ENCODE measurements at places on chromosomes 11 and 22.
A peak's percentile ranks its signal among the peaks of the same experiment; 100 is the strongest.

DNA sequence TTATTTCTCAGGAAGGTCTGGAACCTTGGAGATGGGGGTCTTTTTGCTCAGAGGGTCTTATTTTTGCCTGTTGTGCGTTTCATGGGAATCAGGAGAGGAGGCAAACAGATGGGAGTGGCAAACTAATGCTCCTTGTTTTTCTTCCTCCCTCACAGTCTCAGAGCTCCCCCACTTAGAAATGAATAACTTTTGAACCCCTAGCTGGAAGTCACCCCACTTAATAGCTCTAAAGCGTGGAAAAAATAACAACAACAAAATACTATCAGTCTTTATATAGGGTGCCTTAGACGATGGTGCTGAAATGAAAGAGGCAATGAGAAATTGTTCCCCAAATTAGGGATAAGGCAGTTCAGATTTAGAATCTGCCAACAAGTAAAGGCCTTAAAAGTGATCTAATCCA, 76.8 kb upstream of the BDNF start:
- DNase-seq = no peak

GRCh38 chr22:17429516-17429915, 60.3 kb downstream of the CECR2 start:
- DNase-seq = no peak

DNA sequence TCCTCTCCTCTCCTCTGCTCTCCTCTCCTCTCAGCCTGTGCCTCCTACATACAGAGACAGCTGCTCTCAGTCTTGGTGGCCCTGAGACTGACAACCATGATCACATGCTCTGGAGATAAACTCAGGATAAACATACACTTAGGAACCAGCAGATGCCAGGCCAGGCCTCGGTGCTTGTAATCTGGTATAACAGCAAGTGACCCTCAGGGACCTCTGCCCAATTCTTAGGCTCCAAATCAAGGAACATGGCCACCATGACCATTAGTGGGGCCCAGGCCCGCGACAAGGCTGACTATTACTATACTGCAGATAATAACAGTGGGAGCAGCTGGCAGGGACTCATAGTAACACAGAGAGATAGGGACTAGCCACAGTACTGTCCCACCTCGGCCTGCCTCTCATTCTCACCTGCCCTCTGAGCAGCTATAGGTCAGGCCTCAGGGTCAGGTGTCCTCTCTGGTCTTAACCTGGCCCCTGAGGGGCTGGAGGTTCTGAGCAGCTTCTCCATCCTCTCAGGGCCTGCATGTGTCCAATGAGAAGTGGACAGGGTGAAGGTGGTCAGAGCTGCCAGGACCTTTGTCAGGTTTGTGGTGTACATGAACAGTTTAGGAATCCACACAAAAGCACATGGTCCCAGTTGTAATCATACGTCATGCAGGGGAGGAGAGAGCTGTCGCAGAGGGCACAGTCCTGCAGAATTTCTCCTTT, 106.1 kb downstream of the GGTLC2 start:
- no peak for DNase-seq

DNA sequence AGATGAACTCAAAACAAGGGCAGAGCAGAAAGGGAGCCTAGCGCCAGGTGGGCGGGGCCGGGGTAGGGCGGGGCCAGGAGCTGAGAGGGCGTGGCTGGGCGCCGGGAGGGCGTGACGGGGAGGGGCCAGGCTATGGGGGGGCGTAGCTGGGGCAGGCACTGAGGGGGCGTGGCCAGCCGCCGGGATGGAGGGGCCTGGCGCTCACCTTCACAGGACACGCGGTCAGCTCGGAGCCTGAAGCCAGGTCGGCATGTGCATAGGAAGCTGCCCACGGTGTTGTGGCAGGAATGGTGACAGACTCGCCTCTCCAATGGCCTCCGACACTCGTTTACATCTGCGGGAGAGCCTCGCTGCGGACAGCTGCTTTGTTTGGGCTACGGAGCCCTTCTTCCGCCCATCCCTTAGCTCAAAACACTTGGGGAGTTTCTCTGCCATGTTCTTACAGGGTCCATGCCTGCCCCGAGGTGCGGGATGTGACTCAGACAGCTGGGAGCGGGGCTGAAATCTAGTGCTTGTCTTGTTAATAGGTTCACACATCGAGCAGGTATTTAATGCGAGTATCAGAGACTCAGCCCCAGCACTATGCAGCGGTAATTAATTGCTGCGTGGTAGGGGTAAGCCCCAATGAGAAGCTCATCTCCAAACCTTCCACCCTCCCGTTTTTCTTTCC, 13.4 kb downstream of the VWCE start:
- peak; percentile 93 for DNase-seq

- DNase-seq = peak; percentile 9
Measured at GRCh38 chr11:70771099-70771885, 373.0 kb downstream of the CTTN start.

DNA sequence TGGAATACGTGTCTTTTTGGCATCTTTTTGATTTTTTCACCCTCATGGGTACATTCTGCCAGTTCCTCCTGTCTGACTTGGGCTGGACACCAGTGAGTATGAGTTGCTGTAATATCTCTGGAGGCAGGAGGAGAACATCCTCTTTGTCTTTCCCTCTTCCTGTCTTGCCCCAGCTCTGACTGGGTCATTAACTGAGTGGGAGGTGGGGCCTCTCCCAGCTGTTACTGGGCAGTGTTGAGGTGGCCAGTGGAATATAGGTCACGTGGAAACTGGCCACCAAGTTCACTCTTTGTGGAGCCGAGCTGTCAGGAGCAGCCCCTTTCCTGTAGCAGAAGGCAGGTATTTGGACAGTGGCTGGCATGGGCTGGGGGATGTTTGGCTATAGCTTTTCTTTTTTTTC, 2.2 kb downstream of the GLB1L2 start:
- DNase-seq = no peak

DNA sequence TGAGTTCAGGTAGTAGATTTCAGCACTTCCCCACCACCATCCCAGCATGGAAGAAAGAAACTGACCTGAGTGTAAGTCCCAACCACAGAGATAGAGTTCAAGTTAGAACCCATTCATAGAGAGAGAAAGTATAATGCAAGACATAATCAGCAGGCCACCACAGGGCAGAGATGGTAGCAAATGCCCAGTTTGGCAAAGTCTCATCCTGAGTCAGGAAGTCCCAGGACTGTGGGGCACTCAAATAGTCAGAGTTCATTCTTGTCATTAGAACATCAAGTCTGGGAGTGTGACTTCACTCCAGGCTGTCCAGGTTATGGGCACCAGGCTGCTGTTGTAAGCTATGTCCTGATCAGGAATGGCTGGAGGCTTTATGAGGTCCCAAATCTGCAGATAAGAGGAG, 72.0 kb upstream of the USP47 start:
- no peak for DNase-seq

DNA sequence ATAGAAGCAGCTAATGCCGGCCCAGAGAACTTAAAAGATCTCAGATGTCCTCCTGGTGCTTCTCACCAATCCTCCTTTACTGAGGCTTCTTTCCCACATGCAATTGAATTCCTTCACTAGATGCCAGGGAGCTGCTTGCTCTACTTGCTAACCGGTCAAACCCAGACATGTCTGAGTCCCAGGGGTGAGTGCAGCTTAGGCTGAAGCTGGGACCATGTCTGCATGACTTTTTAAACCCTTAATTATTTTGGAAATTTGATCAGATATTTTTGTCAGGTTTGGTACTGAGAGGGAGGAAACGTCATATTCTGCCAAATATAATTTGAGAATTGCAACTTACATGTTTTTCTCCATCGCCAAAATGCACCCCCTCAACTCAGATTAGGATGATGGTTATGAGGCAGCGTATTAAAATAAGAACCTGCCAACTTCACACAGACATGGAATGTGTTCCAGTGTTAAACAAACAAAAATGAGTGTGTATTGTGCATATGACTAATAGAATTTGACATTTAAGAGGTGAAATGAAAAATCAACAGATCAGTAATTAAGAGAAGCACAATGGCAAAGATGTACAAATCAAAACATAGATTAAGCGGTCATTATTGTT, 529.5 kb downstream of the ETS1 start:
- no peak for DNase-seq

DNA sequence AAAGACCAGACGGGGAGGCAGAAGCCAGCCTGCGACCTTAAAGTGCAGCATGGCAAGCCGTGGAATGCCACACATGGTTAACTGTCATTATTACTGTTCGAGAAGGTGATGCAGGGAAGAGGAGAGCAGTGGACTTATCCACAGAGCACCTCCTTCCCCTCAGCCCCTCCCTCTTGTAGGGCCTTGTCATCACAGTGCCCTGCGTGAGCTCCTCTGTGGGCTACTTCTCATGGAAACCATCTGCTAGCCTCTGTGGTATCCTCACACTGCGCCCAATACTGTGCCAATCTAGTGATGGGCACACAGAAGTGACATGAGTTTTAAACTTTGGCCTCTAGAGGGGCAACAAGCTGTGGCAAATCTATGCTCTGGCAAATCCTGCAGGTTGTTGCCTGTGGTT, 18.2 kb upstream of the CCDC134 start:
- no peak for DNase-seq

DNA sequence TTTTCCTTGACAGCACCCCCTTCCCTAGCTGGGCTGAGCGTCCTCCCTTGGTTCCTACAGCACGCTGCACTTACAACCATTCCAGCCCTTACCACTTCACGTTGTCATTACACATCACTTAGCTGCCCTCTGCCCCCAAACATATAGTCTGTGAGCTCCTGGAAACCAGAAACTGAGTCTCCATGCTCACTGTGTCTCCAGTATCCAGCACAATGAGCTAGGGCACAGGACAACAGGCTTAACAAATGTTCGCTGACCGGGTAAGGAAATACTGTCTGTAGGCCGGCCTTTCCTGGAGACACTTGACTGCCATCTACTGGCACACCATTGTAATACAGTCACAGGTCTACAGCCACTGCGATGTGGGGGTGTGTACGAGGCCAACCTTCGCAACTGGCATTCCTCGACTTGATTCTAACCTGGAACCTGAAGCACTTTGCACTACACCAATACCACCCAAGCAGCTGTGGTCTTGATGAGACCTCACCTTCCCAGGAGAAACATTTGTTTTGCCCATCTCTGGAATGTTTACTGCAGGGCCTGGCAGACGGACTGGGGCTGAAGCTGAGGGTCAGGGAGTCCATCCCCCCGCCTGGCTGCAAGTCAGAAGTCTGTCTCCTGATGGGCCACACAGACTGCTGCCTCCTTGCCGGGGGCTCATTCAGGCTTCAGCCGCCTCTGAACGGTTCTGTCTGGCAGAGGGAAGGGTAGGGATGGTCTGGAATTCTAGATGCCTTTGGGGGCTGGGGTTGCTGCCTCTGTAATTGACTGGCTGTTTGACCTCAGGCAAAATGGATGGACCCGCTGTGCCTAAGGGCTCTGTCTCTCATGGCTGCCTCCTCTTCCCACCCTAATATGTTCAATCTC, 72.0 kb downstream of the SYN3 start:
- DNase-seq = peak; percentile 94

DNA sequence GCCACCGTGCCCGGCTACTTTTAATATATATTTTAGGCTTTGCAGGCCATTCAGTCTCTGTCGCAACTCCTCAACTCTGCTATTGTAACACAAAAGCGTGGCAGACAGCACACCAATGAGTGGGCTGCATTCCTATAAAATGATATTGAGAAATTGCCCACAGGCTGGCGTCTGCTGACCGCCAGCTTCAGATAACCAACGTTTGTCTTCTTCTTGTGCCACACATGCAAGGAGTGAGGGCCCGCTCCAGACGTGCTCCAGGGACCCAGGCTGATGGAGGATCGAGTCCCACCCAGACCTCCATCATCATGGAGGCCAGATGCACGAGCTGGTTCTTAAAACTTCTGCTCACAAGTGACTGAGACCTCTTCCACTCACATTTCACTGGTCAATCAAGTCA, 35.4 kb upstream of the LINC01488 start:
- DNase-seq = no peak

- DNase-seq = no peak
Measured at GRCh38 chr22:42881982-42882656, 25.0 kb upstream of the ARFGAP3 start.

- DNase-seq = no peak
Measured at GRCh38 chr11:114598461-114598860, 2.9 kb upstream of the NXPE4 start.

DNA sequence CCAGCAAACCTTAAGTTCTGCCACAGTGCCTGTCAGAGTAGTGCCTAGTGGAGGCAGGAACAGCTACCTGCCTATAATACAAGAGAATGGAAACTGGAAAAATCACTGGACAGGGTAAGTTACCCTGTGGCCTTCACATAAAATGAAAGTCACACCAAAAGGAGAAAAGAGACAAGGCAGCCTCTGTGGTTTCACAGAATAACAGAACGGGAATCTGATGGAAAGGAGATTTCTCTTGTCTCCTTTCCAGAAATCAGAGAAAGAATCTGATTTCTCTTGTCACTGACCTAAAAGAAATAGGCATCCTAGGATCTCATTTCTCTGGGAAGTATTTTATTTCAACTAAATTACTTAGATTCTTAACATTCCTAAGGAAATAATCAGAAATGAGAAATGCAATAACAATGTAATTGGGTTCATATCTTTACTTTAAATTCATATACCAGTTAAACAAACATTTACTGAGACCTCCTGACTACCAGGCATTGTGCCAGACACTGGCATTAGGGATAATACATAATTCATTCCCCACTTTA, 41.6 kb downstream of the PRCP start:
- no peak for DNase-seq

DNA sequence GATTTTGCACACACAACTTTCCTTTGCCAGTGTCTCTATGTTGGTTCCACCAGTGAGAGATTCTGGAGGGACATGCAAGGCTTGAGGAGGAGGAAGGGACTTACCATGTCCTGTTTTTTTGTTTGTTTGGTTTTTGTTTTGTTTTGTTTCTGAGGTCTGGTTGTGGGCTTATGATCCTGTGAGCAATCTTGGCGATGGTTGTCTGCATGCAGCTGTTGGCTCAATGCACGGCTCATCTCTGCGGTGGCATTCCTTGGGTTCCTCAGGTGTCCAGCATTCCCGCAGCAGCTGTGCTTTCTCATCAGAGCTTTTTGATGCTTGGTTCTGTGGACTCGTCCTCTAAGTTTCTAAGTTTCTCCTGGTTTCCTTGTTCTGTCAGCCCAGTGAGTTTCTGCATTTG, 4.8 kb upstream of the NNMT start:
- DNase-seq = no peak

- no peak for DNase-seq
Measured at GRCh38 chr11:7936615-7937014, 4.9 kb downstream of the OR10A3 start.

DNA sequence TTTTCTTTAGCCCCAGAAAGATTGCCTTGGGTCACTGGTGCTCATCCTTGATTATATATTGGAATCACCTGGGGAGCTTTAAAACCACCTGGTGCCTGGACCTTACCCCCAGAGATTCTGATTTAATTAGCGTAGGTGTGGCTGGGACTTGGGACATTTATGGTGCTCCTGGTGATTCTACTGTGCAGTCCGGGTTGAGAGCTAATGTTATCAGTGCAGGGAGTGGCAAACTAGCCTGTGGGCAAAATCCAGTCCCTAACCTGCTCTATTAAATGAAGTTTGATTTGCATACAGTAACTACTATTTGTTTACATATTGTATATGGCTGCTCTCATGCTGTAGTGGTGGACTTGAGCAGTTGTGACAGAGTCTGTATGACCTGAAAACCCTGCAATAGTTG, 134.0 kb upstream of the SORL1-AS1 start:
- no peak for DNase-seq

- DNase-seq = no peak
Measured at GRCh38 chr11:35635933-35636332, 17.7 kb downstream of the FJX1 start.
